ENCODE measurements at places on chromosomes 13 and 19. TPM values are rescaled to one million over a fixed set of nuclear protein-coding genes. Genes with fewer than 3 reads are reported as not detected.

The ZNF486 gene
- total RNA-seq, result 6.9 TPM

The ZNF43 gene
- total RNA-seq, result 10.6 TPM

The GIPR gene
- total RNA-seq, result 0.18 TPM

The FUT2 gene
- total RNA-seq, result not detected

The KLK10 gene
- total RNA-seq, result not detected

DNA sequence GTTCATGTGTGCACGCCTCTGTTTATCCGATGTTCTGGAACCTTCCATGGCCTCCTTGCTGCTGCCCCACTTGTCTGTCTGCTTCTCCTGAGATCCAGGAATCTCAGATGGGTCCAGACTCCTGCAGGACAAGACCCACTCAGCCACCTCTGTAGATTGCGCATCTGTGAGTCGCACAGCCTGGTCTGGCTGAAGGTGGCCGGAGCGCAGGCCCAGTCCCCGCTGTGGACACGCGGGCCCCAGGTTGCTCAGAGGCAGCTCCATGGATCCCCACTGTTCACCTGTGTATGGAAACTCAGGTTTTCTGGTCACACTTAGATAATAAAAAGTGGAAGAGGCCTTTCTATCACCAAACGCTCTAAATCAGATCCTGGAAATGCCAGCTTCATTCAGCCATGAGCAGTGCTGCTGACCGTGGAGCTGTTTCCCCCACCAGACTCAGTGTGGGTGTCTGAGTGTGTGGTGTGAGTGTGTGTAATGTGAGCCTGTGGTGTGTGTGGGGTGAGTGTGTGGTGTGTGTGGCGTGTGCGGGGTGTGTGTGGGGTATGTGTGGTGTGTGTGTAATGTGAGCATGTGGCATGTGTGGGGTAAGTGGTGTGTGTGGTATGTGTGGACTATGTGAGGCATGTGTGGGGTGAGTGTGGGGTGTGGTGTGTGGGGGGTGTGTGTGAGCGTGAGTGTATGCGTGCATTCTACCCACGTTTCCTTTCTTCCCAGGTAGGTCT, 59.5 kb downstream of the MCF2L start:
- no peaks in the 10 kb centered on the region for H3K36me3 ChIP-seq
- no peaks in the 10 kb centered on the region for H3K4me1 ChIP-seq
- DNase-seq, result no peak

DNA sequence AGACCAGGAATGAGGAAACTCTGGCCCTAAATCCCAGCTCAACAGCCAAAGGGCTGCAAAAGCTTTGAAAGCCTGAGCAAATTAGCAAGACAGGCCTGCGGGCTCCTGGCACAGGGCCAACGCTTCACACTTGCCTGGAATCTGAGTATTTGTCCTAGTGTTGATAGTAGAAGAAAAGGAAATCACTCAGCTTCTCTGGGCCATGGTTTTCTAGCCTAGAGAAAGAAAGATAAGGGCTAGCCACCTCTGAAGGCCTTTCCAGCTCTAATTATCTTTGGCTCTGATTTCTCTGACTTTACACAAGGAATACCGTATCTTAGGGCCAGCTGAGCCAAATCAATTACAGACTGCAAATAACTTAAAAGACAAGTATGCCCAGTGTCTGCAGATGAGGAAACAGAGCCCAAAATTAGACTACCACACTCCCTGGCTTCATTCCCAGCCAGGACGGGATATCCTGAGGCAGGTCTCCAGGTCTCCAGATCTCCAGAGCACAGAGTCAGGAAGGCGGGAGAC, 69.6 kb downstream of the STK24 start:
- no peak overlapping the region for H3K4me3 ChIP-seq
- H3K4me1 ChIP-seq, result peaks cover 40% of the 10 kb centered on the region
- DNase-seq, result no peak
- peak overlapping the region; percentile 67 for H3K27ac ChIP-seq
- H3K27me3 ChIP-seq, result no peaks in the 10 kb centered on the region
- H3K36me3 ChIP-seq, result peaks cover 4% of the 10 kb centered on the region

DNA sequence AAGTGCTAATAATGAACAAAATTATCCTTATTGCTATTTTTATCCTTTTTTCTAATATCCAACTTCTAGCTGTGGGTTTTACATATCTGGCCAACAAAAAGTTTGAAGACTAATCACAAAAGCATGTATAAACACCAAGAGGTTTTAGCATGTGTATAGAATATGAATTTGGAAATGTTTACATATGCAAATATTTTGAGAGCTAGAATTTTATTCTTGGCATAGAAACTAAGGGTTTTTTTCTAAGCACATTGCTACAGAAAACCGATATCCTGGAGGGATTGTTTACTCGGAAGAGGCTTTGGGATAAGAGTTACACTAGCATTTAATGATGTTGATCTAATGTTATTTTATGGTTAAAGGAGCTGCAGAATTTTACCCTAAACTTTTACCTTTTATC, 392.1 kb downstream of the EFNB2 start:
- peak; percentile 90 for DNase-seq
- no peak overlapping the region for H3K27ac ChIP-seq
- no peaks in the 10 kb centered on the region for H3K36me3 ChIP-seq
- H3K4me1 ChIP-seq, result peaks cover 11% of the 10 kb centered on the region

DNA sequence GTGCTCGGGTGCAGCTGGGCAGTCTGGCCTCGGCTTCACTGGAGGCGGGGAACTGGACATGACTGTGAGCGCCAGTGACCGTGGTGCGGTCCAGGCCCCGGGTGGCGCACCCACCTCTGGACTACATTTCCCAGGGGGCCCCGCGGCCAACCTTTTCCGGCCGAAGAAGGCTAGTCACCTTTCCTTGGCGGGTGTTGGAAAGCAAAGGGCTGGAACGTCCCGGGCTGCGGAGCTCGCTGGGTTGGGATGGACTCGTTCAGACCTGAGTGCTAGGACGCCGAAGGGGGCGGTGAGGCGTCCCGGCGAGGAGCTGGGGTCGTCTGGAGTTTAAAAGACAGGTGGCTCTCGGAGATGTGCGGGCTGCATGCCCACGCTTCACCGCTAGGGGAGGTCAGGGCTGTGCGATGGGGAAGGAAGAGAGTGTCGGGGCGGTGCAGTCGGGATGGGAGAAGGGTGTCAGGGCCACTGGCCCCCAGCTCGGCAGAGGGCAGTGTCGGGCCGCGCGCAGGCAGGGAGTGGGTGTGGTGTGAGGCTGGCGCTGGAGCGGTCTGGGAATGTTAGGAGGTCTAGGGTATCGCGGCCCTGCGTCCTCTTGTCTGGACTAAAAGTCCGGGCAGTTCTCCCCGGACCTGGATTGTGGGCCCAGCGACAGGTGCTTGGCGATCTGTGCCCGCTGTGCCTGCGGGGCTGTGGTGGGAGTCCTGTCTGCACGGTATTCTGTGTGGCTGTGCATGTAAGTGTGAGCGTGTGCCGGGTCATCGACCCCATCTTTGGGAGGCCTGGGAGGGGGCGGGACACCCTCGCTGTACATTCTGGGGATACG, 57.1 kb downstream of the ZNF568 start:
- H3K27me3 ChIP-seq, result no peaks in the 10 kb centered on the region
- no peaks in the 10 kb centered on the region for H3K4me1 ChIP-seq
- H3K36me3 ChIP-seq, result no peaks in the 10 kb centered on the region
- peak; percentile 50 for DNase-seq
- H3K4me3 ChIP-seq, result peak overlapping the region; percentile 96
- peak overlapping the region; percentile 75 for H3K27ac ChIP-seq

GRCh38 chr13:38868870-38869269, 121.8 kb downstream of the STOML3 start:
- H3K4me1 ChIP-seq, result no peaks in the 10 kb centered on the region
- H3K27ac ChIP-seq, result no peak overlapping the region
- no peaks in the 10 kb centered on the region for H3K27me3 ChIP-seq

DNA sequence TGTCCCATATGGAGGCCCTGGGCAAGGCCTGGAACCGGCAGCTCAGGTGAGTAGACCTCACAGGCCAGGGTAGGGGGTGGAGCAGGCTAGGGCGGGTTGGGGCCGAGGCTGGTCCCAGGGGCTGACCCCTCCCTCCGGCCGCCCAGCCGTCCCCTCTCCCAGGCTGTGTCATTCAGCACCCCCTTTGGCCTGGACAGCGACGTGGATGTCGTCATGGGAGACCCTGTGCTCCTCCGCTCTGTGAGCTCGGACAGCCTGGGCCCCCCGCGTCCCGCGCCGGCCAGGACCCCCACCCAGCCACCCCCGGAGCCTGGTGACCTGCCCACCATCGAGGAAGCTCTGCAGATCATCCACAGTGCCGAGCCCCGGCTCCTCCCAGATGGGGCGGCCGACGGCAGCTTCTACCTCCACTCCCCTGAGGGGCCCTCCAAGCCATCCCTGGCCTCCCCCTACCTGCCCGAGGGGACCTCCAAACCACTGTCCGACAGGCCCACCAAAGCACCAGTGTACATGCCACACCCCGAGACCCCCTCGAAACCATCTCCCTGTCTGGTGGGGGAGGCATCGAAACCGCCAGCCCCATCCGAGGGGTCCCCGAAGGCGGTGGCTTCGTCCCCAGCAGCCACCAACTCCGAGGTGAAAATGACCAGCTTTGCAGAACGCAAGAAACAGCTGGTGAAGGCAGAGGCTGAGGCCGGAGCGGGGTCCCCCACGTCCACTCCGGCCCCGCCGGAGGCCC, 16.0 kb downstream of the CAMSAP3 start:
- no peak overlapping the region for H3K4me3 ChIP-seq
- no peaks in the 10 kb centered on the region for H3K27me3 ChIP-seq
- DNase-seq, result no peak

DNA sequence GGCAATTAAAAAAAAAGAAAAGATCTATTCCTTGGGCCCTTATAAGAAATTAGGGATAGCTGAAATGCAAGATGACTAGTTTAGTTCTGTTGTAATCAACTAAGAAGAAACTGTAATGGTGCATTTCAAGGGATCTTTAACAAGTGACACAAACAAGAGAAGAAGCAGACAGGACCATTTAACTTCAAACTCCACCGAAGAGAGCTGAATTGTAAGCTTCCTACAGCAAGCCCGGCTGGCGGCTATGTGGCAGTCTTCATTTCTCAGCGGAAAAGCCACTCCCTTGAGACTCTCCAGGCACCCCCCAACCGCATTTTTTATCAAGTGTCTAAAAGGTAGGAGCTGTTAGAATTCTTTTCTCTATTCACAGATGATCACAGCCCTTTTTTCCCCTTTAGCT, 305.2 kb upstream of the ZNF507 start:
- H3K4me3 ChIP-seq, result no peak overlapping the region
- no peaks in the 10 kb centered on the region for H3K36me3 ChIP-seq
- H3K27me3 ChIP-seq, result no peaks in the 10 kb centered on the region
- no peak overlapping the region for H3K27ac ChIP-seq
- no peaks in the 10 kb centered on the region for H3K4me1 ChIP-seq
- DNase-seq, result no peak

DNA sequence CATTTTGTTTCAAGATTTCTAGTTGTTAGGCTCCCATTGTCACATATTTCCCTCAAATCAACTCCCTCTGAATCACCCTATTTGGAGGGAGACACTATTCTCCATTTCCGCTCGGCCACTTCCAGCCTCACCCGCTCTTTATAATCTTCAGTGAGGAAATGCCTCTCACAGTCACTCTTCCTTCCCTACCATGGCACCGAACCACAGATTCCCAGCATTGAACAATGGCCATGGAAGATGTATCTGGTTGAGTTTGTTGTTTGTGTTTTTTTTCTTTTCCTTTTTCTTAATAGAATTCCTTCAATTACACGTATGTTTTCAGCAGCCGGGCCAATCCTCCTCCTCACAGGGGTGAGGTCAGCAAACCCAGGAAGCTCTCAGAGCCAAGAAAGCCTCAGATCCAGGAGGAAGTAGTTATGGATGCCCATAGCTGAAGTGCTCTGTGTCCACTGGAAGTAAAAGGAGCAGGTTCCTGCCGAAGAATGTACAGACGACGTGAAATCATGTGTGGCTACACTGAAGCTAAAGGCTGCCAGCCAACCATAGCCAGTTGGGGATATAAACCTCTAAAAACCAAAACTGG, 472.1 kb downstream of the FOXO1 start:
- H3K36me3 ChIP-seq, result no peaks in the 10 kb centered on the region
- H3K4me3 ChIP-seq, result no peak overlapping the region
- H3K4me1 ChIP-seq, result no peaks in the 10 kb centered on the region

DNA sequence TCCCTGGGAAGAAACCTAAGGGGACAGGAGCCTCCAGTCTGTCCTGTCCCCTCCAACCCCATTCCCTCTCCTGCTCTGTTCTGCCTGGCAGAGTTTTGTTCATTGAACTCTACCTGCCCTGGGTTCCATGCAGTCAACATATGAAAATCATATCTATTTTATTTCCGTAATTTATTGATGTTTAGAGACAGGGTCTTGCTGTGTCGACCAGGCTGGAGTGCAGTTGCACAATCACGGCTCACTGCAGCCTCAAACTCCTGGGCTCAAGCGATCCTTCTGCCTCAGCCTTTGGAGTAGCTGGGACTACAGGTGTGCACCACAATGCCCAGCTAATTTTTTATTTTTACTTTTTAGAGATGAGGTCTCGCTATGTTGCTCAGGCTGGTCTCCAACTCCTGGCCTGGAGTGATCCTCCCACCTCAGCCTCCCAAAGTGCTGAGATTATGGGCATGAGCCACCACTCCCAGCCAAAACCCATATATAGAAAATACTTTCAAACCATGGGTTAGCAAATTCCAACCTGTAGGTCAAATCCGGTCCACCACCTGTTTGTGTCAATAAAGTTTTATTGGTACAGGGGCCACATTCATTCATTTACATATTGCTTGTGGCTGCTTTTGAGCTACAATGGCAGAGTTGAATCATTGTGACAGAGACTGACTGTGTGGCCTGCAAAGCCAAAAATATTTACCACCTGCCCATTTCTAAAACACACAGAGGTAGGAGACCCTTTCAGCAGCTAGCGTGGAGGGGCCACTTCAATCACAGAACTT, 39.3 kb downstream of the FBN3 start:
- no peaks in the 10 kb centered on the region for H3K36me3 ChIP-seq
- no peak overlapping the region for H3K4me3 ChIP-seq
- no peak overlapping the region for H3K27ac ChIP-seq
- no peaks in the 10 kb centered on the region for H3K4me1 ChIP-seq

GRCh38 chr13:111623208-111623607, 302.8 kb downstream of the TEX29 start:
- H3K36me3 ChIP-seq, result no peaks in the 10 kb centered on the region
- H3K27me3 ChIP-seq, result no peaks in the 10 kb centered on the region
- no peak for DNase-seq
- H3K27ac ChIP-seq, result no peak overlapping the region

GRCh38 chr13:94712287-94712811, at the start of gene SOX21:
SOX21 (minus strand) TSS chr13:94712545; CDS start chr13:94712049, 496 bp downstream.
- H3K36me3 ChIP-seq, result no peaks in the 10 kb centered on the region
- no peak for DNase-seq
- H3K27ac ChIP-seq, result no peak within 1 kb of the TSS
- peaks cover 78% of the 10 kb centered on the region for H3K27me3 ChIP-seq

DNA sequence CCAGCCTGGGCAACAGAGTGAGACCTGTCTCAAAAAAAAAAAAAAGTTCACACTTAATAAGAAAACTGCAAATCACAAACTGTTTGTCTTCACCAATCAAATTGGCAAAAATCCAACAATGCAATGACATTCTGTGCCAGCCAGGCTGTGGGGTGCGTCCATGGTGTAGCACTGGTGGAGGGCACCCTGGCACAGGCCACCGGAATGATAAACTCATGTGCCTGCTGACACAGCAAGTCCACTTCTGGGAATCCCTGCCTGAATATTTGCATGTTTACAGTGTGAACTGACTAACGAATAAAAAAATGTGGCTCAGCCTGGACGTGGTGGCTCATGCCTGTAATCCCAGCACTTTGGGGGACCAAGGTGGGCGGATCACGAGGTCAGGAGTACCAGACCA, 1.6 kb upstream of the LRRC25 start:
- peaks cover 21% of the 10 kb centered on the region for H3K4me1 ChIP-seq
- no peaks in the 10 kb centered on the region for H3K27me3 ChIP-seq
